ENCODE measurements at places on chromosomes 6 and 20. TPM values are rescaled to one million over a fixed set of nuclear protein-coding genes. Genes with fewer than 3 reads are reported as not detected.

DNA sequence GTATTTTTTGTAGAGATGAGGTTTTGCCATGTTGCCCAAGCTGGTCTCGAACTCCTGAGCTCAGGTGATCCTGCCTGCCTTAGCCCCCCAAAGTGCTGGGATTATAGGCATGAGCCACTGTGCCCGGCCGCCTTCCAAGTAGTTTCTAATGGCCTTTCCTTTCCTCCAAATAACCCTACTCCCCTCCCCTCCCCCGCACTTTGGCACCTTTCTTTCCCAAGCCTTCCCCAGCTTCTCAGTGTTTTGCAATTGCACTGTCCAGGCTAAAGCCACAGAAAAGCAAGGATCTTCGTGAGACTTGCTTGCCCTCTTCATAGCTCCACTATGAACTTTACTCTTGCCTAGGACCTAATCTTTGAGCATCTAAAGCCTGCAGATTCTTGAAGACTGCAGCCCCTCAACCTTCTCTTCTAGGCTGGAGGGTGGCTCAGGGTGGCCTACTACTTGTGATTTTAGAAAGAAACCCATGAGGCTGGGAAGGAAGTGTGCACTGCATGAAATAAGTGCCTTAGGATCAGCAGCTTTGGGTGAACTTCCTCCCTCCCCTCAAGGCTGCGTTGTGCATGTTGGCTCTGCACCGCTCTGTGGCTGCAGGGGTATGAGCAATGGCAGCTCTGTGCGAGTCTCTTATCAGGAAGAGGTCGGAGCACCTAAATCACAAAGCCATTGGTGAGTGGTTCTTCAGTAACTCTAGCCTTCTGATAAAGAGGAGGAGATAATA is 152.4 kb upstream of the SNX9 start:
- no peak for DNase-seq

DNA sequence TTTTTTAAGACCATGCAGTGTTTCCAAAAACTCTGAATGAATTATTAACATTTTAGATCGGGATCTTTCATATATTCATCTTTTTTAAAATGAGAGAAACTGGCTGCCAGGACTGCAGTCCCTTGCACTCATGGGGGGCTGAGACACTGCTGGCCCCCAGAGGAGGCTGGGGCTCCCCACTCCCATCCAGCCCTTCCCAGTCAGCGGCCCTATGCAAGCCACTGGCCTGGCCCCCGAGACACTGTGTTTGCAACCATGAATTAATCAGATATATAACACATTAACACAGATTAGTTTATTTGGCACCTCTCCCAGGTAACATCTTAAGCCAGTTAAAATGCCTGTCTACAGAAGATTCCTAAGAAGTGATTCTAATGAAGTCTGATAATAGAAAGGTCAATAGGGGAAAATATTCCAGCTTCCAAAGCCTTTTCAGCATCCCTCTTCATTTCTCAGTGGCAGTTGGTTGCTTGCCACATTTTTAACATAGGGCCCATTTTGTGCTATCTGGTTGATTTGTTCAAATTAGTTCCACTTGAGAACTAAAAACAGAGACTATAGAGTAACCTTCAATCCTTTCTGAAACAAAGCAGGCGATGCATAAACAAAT is 184.4 kb upstream of the FBXL4 start:
- no peak for DNase-seq

- DNase-seq: no peak
Observed at GRCh38 chr6:55679503-55679902, 100.5 kb upstream of the HMGCLL1 start.

CNR1 gene
- total RNA-seq: not detected

CCDC170 gene
- not detected for total RNA-seq

COL9A1 gene
- not detected for total RNA-seq

VSTM2L gene
- 1.4 TPM for total RNA-seq
